ENCODE measurements at places on chromosomes 1 and 21.

DNA sequence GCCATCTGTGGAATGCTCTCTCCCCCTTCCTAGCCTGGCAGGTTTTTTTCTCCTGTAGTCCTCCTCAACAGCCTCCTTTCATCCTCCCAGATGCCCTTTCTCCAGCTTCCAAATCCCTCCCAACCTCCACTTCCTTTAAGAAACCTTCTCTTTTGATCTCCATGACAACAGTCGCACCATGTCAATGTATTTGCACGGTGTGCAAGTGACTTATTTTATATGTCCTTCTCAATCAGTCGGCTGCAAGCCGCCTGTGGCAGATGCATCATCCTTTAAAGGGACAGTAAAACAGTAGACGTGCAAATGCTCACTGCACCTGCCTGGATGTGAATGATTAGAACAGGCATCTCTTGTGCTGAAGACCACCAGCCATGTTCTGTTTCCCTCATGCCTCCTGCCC lies 285.2 kb downstream of the PCP4 start:
- no peak for DNase-seq

DNA sequence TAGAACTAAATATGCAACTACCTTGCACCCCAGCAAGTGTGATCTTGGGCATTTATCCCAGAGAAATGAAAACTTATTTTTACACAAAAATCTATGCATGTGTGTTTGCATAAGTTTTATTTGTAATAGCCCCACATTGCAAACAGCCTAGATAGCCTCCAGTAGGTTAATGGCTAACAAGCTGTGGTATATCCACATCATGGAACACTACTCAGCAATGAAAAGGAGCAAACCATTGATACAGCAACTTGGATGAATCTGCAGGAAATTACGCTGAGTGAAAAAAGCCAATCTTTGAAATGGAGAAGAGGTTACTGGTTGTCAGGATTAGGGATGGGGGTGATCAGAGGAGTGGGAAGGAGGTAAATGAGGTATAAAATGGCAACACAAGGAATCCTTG lies 67.8 kb downstream of the HHAT start:
- no peak for DNase-seq

GRCh38 chr1:147769106-147769505 lies 8.7 kb upstream of the GJA5 start:
- no peak for DNase-seq

DNA sequence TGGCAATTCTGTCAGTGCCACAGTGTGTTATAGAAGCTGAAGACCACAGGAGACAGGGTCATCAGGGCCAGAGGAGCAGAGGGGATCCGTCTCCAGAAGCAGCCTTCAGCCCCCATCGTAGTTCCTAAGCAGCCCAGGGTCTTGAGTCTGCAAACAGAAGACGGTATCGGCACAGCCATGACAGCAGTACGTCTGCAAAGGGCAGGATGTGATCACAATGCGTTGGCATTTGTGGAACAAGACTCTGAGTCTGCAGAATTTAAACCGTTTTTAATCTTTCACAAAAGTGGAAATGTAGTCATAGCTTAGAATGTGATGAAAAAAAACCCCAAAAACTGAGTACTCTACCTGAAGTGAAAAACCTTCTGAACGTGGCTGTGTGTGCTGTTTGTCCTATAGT lies 44.0 kb upstream of the SCCPDH start:
- peak; percentile 38 for DNase-seq

GRCh38 chr1:58497499-58497898 lies 49.0 kb downstream of the OMA1 start:
- DNase-seq = no peak

- peak; percentile 62 for DNase-seq
These were observed 12.6 kb downstream of the ZC3H12A start for GRCh38 chr1:37486680-37487618.

DNA sequence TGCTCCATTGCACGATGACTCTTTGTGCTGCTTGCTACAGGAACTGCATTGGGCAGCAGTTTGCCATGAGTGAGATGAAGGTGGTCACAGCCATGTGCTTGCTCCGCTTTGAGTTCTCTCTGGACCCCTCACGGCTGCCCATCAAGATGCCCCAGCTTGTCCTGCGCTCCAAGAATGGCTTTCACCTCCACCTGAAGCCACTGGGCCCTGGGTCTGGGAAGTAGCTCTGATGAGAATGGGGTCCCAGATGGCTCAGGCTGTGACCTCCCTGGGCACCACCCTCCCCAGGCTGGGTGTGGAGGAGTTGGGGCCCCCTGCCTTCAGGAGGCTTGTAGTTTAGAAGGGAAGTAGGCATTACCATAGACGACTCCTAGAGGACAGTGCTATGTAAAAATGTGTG lies 19.7 kb downstream of the CYP4B1 start:
- DNase-seq = no peak

DNA sequence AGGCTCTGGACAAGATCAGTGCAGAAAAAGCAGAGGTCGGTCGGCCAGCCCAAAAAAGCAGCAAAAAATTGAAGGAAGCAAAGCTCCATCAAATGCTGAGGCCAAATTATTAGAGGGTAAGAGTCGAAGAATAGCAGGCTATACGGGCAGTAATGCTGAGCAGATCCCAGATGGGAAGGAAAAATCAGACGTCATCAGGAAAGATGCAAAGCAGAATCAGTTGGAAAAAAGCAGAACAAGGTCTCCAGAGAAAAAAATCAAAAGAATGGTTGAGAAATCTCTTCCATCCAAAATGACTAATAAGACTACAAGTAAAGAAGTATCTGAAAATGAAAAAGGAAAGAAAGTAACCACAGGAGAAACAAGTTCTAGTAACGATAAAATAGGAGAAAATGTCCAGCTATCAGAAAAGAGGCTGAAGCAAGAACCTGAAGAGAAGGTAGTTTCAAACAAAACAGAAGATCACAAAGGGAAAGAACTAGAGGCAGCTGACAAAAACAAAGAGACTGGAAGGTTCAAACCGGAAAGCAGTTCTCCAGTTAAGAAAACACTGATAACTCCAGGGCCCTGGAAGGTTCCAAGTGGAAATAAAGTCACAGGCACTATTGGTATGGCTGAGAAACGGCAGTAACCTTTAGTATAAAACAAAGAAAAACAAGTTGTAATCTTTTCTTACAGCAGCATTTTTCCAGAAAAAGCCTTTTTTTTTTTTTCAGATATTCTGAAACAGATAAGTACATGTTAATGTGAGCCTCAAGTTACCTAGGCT lies 75.7 kb downstream of the PHTF1 start:
- DNase-seq = peak; percentile 12

GRCh38 chr1:166112425-166112824 lies 54.4 kb downstream of the FAM78B start:
- DNase-seq = no peak

GRCh38 chr1:39293375-39294070 lies 89.0 kb downstream of the MACF1 start:
- no peak for DNase-seq

- peak; percentile 66 for DNase-seq
These were observed 1.5 kb downstream of the STYXL2 start for GRCh38 chr1:167095368-167095767.

DNA sequence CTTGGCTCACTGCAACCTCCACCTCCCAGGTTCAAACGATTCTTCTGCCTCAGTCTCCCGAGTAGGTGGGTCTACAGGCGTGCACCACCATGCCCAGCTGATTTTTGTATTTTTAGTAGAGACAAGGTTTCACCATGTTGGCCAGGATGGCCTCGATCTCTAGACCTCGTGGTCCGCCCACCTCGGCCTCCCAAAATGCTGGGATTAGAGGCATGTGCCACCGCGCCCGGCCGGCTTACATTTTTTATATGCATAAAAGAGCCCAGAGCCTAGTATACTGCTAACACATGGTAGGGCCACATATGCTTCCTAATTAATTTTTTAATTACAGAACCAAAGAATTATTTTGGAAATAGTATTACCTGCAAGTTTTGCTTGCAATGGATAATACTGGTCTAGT lies 1325.4 kb downstream of the PLA2G4A start:
- no peak for DNase-seq

DNA sequence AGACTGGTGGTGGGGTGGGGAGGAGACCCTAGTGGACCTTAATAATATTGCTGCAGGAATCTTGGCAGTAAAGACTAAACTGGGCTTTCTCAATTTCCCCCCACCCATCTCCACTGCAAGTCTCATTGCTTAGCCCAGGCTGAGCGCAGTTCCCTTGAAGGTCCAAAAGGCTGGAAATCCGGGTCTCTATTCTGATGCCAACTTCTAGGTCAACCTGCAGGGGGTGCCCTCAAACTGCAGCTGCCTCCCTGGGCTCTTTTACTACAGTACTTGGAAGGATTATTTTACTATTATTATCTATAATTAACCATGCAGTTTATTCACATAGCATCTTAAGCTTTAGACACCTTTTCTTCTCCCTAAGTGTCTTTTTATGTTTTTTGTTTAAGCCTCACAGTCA lies 85.4 kb upstream of the WARS2 start:
- DNase-seq = no peak

DNA sequence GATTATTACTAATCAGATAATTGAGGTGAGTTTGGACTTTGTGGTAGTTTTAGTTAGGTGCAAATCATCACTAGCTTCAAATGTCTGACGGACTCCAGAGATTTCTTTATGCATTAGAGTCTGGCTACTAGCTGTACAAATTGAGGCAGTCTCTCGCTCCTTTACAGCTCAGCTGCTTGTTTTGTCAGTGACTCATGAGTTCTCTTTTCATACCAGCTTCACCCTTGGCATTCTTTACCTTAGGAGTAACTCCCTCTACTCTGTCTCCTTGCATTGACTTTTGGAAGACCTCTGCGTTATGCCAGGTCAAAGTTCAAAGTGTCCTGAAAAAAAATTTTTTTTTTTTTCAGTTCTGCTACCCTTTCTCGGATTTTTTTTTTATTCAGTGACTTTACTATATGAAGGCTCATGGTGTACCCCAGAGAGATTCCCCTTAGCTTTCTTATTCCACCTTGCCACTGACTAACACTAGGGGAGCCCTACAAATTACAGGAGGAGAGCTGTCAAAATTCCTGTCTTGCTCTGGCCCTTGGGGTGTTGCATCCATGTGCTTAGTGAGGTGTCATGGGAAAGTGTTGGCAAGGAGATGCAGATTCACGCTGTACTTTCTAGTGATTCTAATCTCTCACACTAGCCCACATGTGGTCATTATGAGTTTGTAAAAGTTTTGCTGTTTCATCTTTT lies 576.6 kb downstream of the ADGRL2 start:
- no peak for DNase-seq

DNA sequence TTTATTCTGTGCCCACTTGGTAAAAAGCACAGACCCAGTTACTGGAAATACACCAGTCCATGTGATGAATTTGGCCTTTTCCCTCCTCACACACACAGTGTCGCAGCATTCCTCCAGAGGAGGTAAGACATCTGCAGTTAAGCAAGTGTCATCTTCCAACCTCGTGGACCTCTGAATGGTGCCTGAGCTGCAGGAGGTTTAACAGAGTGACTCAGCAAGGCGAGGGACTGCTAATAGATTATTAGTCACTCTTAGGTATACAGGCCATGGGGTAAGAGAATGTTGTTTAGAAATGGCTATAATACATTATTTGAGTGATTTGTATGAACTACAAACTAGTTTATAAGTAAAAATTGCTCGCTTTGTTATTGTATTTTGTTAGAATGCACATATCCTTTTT lies 8.6 kb upstream of the LRRC8B start:
- peak; percentile 78 for DNase-seq

DNA sequence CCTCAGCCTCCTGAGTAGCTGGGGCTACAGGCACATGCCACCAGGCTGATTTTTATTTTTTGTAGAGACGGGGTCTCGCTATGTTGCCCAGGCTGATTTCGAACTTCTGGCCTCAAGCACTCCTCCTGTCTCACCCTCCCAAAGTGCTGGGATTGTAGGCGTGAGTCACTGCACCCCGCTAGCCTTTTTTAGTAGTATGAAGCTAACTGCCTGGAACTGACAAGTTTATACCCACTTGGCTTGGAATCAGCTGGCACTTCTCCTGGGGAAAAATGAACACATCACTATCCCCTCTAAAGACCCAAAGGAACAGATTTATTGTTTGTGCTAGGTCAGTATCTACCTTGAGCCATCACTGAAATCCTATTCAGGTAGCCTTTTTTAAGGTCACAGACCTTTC lies 19.0 kb downstream of the TMEM63A start:
- peak; percentile 52 for DNase-seq

- DNase-seq = no peak
These were observed 107.0 kb downstream of the MRPS6 start for GRCh38 chr21:34180407-34180806.

DNA sequence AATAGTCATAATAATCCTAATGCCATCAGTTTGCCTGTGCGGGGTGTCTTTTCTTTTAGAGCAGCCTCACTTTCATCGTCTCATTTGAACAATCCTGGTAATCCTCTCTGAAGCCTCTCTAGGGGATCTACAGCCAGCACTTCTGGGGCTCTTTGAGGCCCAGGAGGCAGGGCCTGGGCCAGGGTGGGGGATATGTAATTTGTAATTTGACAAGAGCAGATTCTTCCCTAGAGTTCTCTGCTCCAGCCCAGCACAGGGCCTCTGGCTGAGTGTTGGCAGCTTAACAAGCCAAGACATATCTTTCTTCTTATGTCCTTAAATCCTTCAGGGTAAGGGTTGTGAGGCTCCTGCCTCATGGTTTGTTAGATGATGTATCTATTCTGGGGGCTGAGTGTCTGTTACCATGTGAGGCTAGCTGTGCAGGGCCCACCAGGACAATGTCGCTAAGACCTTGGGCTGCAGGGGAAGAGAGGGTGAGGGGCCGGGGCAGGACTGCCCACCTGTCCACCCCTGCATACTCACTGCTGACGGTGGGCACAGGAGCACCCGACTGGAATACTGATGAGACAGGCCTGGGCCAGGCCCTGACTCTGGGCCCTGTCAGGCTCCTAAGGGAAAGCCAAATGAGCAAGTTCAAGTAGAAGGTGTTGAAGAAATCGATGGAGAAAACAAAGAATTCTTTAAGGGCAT lies 45.3 kb upstream of the PARP1 start:
- no peak for DNase-seq

- no peak for DNase-seq
These were observed 98.2 kb downstream of the DMRTB1 start for GRCh38 chr1:53557369-53557768.

DNA sequence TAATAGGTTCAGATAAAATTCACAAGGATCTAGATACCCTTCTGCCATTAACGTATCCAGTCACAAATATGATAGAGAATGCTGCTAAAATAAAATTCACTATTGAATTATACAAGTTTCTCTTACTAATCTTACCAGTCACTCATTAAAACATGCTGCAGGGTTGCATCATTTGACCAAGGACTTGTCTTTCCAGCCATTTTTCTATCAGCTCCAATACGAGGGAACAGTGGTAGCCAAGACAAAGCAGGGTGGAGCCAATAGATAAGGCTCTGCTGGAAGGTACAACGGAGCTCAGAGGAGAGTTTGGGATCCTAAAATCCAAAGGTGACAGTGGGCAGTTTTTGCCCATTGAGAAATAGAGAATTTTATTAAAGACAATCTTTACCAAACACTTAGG lies 4.0 kb downstream of the DONSON start:
- no peak for DNase-seq

DNA sequence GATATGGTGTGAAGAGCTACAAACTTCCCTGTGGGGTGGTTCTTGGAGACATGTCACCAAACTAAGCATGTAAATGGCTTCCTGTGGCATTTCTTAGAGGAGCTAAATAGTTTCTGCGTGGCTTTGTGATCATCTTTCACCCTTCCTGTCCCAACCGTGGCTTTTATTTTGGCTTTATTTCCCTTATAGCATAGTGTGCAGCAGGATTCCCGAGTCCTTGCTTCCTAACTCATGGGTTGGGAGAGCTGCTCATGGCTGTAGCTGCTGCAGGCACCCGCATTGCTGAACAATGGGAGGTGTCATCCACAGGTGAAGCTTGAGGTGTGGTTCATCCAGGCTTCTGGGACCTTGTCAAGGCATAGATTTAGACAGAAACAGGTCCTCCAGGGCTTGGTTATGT lies 192.0 kb downstream of the SDCCAG8 start:
- DNase-seq = no peak

GRCh38 chr1:214449371-214449770 lies 102.0 kb downstream of the PTPN14 start:
- no peak for DNase-seq
